ENCODE measurements at places on chromosomes 6 and 20. TPM values are rescaled to one million over a fixed set of nuclear protein-coding genes. Genes with fewer than 3 reads are reported as not detected.

- no peak for DNase-seq
These were observed 133.3 kb upstream of the MAN1A1 start for GRCh38 chr6:119482850-119483285.

The ALDH8A1 gene
- 0.18 TPM for polyA plus RNA-seq

The GTSF1L gene
- not detected for polyA plus RNA-seq

DNA sequence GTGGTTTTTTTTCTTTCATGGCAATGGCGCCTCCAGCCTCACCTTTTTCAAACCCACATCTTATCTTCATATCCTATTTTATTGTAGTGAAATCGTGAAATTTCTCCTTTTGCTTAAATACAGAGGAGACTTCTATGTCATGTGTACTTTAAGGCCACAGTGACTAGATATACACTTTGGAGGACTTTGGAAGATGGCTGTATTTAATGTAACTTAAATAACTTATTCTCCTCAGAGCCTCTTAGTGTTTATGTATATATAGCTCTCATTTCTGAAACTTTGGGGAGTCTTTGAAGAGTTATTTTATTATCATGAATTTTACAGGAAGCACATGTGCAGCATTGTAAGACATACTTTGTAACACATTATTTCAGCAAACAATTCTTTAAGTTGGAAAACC lies 968 bp downstream of the LAMA2 start:
- DNase-seq: no peak

DNA sequence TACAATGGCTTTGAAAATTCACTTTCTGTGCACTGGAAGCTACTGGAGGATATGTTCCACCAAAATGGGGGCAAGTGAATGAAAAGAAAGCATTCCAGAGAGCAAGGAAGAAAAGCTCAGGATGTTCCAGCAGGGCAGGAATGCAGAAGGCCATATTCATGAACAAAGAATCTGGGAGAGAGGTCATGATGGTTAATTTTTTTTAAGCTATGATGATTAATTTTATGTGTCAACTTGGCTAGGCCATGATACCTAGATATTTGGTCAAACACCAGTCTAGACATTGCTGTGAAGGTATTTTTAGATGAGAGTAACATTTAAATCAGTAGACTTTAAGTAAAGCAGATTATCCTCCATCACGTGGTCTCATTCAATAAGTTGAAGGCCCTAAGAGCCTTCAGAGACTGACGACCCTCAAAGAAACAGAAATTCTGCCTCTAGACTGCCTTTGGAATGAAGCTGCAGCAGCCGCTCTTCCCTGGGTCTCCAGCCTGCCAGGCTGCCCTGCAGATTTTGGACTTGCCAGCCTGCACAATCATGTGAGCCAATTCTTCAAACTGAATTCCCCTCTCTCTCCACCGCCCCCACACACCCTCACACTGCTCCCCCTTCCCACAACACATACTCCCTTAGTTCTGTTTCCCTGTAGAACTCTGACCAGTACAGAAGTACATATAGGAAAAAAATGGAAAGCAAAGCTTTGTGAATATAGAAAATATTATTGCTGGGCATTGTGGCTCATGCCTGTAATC lies 20.1 kb upstream of the GCM1 start:
- no peak for DNase-seq

DNA sequence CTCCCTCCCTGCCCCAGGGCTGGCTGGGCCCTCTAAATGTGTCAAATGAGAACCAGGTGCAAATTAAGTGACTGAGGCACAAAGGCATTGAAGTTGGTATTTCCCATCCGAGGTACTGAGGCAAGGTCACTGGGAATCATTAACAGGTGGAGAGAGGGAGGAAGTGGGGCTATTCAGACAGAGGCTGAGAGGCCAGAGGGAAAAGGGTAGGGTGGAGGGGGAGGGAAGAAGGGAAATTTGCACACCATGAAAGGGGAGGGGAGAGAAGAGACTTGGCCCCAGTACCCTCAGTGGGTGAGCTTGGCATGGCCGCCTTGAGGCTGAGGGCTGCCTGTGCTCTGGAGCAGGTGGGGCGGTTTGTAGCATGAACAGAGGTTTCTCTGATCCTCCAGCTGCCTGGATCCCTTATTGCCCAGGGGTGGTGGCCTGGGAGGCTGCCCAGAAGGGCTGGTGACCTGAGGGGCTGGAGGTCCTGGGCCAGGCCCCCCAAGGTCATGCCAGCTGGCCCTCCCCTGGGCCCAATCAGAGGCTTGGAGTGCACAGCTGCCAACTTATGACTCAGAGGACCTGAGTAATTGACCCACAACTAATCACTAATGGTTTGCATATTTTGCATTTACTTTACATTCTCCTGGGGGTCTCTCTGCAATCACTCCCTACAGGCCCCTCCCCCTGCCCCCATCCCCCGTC lies 40.3 kb upstream of the ZFAND3 start:
- no peak for DNase-seq

- DNase-seq: peak; percentile 53
These were observed 1.3 kb upstream of the LRRC1 start for GRCh38 chr6:53793318-53794136.

The RAB44 gene
- 0.05 TPM for polyA plus RNA-seq

GRCh38 chr20:45154183-45154582 lies 20.5 kb upstream of the PI3 start:
- no peak for DNase-seq

- no peak for DNase-seq
These were observed 686.0 kb upstream of the MMS22L start for GRCh38 chr6:97969065-97969464.

DNA sequence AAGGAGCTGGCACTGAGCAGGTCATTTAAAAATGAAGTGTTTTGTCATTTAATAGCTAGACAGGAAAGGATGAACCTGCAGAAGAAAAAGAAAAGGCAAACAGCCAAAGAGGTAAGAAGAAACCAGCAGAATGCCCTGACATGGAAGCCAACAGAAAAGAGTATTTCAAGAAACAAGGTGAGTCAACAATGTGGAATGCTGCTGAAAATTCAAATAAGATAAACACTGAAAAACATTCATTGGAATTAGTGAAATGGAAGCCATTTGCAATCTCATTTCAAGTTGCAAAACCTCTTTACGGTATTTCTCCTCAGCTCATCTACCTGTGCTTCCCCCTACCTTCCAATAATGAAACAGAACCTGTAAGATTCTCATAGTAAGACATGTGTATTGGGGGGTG lies 59.6 kb downstream of the RWDD2A start:
- no peak for DNase-seq

The ARHGAP18 gene
- 11.2 TPM for polyA plus RNA-seq

- DNase-seq: peak; percentile 87
These were observed 212.8 kb upstream of the PROKR2 start for GRCh38 chr20:5529331-5530148.

- no peak for DNase-seq
These were observed 878.7 kb upstream of the MAN1A1 start for GRCh38 chr6:120228297-120228696.

DNA sequence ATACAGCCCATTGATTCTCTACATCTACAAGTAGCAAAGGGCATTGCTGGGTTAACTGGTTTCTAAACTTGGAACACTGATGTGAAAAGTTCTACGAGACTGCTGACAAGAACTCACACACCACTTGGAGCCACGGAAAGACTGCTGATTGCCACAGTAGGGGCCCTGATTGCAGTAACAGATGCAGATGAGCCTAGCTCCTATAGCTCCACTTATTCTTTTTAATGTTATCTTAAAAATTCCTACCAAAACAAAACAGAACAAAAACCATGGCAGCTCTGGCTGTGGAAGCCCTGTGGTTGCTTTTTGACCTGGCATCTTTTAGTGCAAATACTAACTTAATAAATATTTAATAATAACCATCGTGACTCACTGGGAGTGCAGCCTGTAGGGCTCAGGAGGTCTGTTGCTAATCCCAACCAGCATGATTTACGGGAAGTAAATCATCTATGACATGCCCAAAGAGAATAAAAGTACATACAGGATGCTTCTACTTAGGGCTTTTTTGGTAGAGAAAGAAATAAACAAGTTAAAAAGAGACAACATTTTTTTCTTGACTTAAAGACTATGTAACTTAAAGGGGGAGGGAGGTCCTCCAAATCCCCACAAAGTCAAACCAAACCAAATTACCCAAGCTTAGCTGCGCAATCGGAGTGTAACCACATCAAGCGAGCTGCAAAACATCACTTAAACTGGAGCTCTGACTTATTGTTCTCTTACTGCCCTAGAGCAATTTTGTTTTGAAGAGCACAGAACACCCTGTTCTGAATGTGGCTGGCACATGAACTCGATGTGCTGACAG lies 87.2 kb downstream of the FKBP5 start:
- peak; percentile 47 for DNase-seq
